ENCODE measurements at places on chromosomes 7 and 10. TPM values are rescaled to one million over a fixed set of nuclear protein-coding genes. Genes with fewer than 3 reads are reported as not detected.

GIMAP8 gene
- total RNA-seq: 37.3 TPM

PPP1R17 gene
- total RNA-seq: not detected

PNLIPRP2 gene
- total RNA-seq: not detected

CHST15 gene
- total RNA-seq: 24.3 TPM

NRP1 gene
- total RNA-seq: 77.5 TPM

CLCN1 gene
- total RNA-seq: 0.10 TPM

CPVL gene
- total RNA-seq: 19.9 TPM

CNTNAP2 gene
- 0.20 TPM for total RNA-seq

VGF gene
- total RNA-seq: not detected

WIPF3 gene
- not detected for total RNA-seq

PLEKHS1 gene
- total RNA-seq: 36.7 TPM

ERVW-1 gene
- total RNA-seq: not detected

ZKSCAN5 gene
- total RNA-seq: 8.4 TPM

PCLO gene
- 3.0 TPM for total RNA-seq

DNA sequence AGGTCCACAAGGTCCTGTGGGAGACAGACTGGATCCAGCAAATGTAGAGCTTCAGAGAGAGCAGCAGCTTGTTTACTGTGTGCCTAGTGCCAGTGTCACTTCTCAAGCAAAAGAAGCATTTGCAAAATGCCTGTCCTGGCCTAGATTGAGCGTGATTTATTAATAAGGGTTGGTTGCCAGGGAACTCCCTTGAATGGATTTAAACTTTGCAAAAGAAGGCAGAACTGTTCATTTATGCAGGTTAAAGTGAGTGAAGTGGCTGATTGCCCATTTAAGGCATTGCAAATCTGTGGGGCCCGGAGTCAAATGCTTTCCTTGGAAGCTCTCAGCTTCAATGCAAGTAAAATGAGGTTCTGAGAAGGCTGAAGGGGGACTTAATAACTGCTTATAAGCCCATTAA, 71.3 kb downstream of the CDHR3 start:
- H3K36me3 ChIP-seq: no peaks in the 10 kb centered on the region
- peaks cover 4% of the 10 kb centered on the region for H3K4me1 ChIP-seq
- no peak overlapping the region for H3K27ac ChIP-seq
- no peaks in the 10 kb centered on the region for H3K27me3 ChIP-seq

- no peak for DNase-seq
- H3K4me3 ChIP-seq: no peak overlapping the region
- no peaks in the 10 kb centered on the region for H3K36me3 ChIP-seq
- H3K27me3 ChIP-seq: no peaks in the 10 kb centered on the region
- H3K27ac ChIP-seq: no peak overlapping the region
These were observed 162.3 kb downstream of the ZMYND11 start for GRCh38 chr10:297567-297966.

DNA sequence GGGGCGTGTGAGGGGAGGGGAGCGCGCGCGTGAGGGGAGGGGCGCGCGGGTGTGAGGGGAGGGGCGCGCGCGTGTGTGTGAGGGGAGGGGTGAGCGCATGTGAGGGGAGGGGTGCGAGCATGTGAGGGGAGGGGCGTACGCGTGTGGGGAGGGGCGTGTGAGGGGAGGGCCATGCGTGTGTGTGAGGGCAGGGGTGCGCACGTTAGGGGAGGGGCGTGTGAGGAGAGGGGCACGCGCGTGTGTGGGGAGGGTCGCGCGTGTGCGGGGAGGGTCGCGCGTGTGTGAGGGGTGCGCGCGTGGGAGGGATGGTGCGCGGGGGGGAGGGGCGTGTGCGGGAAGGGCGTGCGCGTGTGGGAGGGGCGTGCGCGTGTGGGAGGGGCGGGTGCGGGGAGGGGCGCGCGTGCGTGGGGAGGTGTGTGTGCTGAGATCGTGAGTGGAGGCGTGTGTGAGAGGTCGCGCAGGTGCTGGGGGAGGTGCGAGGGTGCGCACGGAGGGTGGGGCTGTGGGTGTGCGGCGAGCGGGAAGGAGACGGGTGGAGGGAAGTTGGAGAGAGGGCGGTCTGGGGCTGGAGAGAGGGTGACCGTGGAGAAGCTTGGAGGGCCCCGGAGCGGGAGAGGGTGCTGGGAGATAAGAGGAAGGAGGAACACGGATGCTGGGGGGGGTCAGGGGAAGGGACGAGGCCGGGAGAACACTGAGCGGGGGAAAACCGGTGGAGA, 19.7 kb downstream of the MXI1 start:
- H3K27me3 ChIP-seq: no peaks in the 10 kb centered on the region
- DNase-seq: peak; percentile 74
- H3K36me3 ChIP-seq: no peaks in the 10 kb centered on the region
- H3K27ac ChIP-seq: peak overlapping the region; percentile 88
- peaks cover 18% of the 10 kb centered on the region for H3K4me1 ChIP-seq
- peak overlapping the region; percentile 99 for H3K4me3 ChIP-seq

GRCh38 chr10:46545861-46546590, 10.4 kb downstream of the GPRIN2 start:
- no peaks in the 10 kb centered on the region for H3K27me3 ChIP-seq
- H3K27ac ChIP-seq: no peak overlapping the region
- no peak overlapping the region for H3K4me3 ChIP-seq
- peaks cover 5% of the 10 kb centered on the region for H3K4me1 ChIP-seq

GRCh38 chr10:100482181-100482833, 19.5 kb downstream of the WNT8B start:
- H3K27ac ChIP-seq: no peak overlapping the region
- H3K4me3 ChIP-seq: peak overlapping the region; percentile 46
- DNase-seq: peak; percentile 95

DNA sequence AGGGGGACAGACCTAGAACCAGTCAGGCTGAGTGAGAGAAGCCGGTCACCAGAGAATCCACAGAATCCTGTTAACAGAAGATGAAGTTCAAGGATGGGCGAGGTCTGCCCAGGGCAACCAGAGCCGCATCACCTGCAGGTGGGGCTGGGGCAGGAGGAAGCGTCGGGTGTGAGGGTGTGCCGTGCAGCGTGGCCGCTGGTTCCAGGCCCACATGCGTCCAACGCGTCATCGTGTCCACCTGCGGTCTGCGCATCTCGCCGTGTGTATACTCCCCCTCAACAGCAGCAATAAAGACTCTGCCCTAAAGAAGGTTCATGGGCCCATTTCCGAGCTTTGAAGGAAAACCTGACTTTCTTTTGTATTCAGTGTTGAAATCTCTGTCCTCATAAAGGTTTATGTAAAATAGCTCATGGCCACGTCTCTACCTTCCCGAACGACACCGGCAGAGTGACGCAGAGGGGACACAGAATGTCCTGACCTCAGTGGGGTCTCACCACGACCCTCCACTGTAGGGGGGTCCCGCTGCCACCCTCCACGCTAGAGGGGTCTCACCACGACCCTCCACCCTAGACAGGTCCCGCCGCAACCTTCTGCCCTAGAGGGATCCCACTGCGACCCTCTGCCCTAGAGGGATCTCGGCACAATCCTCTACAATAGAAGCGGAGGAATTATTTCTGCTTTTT, 446.9 kb downstream of the PTPRN2 start:
- H3K4me1 ChIP-seq: no peaks in the 10 kb centered on the region
- H3K27ac ChIP-seq: no peak overlapping the region
- peak; percentile 74 for DNase-seq
- H3K36me3 ChIP-seq: no peaks in the 10 kb centered on the region
- H3K4me3 ChIP-seq: no peak overlapping the region

- H3K4me1 ChIP-seq: no peaks in the 10 kb centered on the region
- H3K27ac ChIP-seq: no peak overlapping the region
- H3K36me3 ChIP-seq: no peaks in the 10 kb centered on the region
- H3K27me3 ChIP-seq: no peaks in the 10 kb centered on the region
- H3K4me3 ChIP-seq: no peak overlapping the region
These were observed 52.7 kb downstream of the SRPK2 start for GRCh38 chr7:105336009-105336408.

DNA sequence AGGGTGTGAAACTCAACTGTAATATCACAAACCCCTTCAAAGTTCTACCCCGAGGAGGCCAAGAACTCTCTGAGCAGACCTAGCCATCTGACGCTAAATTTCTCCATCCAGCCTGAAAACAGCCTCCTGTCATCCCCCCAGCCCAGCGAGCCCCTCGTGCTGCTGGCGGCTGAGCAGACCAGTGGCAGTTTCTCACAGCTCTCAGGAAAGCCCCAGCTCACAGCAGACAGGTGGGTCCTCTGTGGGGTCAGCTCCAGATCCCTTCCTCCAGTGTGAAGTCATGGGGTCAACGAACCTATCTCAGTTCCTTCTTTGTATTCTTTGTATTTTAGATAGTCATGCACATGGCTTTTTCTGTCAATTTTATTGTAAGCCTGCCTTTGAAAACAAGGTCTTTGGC, 7.8 kb downstream of the GARIN1A start:
- H3K4me1 ChIP-seq: no peaks in the 10 kb centered on the region
- H3K27me3 ChIP-seq: no peaks in the 10 kb centered on the region
- no peak overlapping the region for H3K4me3 ChIP-seq
- DNase-seq: no peak
- no peaks in the 10 kb centered on the region for H3K36me3 ChIP-seq

DNA sequence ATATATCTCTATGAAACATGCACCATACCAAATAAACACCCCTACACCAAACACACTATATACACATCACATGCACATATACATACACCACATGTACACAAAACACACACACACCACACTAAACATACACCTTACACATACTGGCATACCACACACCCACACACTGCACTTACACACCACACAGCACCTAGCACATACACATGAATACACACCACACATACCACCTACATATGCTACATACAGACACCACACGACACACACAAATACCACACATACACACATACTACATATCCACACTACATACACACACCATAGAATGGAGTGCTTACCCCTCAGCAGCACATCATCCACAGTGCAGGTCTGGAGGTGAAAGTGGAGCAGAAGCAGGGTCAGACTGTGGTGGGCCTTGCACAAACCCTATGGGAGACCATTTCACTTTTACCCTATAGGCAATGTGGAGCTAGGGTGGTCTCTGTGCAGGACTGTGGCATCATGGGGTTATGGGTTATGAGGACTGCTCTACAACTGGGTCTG, 64.6 kb downstream of the WDFY4 start:
- no peak overlapping the region for H3K27ac ChIP-seq
- H3K27me3 ChIP-seq: no peaks in the 10 kb centered on the region
- H3K36me3 ChIP-seq: no peaks in the 10 kb centered on the region
- no peaks in the 10 kb centered on the region for H3K4me1 ChIP-seq

- H3K27ac ChIP-seq: no peak overlapping the region
- no peak overlapping the region for H3K4me3 ChIP-seq
- DNase-seq: no peak
- no peaks in the 10 kb centered on the region for H3K36me3 ChIP-seq
- no peaks in the 10 kb centered on the region for H3K4me1 ChIP-seq
These were observed 696.3 kb upstream of the C7orf33 start for GRCh38 chr7:147894271-147894670.

- H3K27ac ChIP-seq: peak overlapping the region; percentile 77
- peaks cover 57% of the 10 kb centered on the region for H3K36me3 ChIP-seq
- no peak overlapping the region for H3K4me3 ChIP-seq
- no peaks in the 10 kb centered on the region for H3K27me3 ChIP-seq
- no peak for DNase-seq
These were observed 3.4 kb downstream of the CALHM2 start for GRCh38 chr10:103448746-103449145.

- H3K27ac ChIP-seq: no peak overlapping the region
- DNase-seq: no peak
- no peaks in the 10 kb centered on the region for H3K36me3 ChIP-seq
- H3K4me3 ChIP-seq: no peak overlapping the region
These were observed 535.6 kb upstream of the GHITM start for GRCh38 chr10:83603708-83604107.

GRCh38 chr7:38294926-38295325, 21.5 kb upstream of the TARP start:
- no peaks in the 10 kb centered on the region for H3K36me3 ChIP-seq
- no peak overlapping the region for H3K27ac ChIP-seq
- no peaks in the 10 kb centered on the region for H3K27me3 ChIP-seq
- no peaks in the 10 kb centered on the region for H3K4me1 ChIP-seq

- no peaks in the 10 kb centered on the region for H3K36me3 ChIP-seq
- H3K27ac ChIP-seq: no peak overlapping the region
- no peaks in the 10 kb centered on the region for H3K27me3 ChIP-seq
These were observed 109.2 kb downstream of the STRA8 start for GRCh38 chr7:135342887-135343286.

- H3K36me3 ChIP-seq: no peaks in the 10 kb centered on the region
- no peak for DNase-seq
- H3K27me3 ChIP-seq: no peaks in the 10 kb centered on the region
- H3K4me1 ChIP-seq: no peaks in the 10 kb centered on the region
- H3K27ac ChIP-seq: peak overlapping the region; percentile 35
These were observed 73.3 kb downstream of the DNAH11 start for GRCh38 chr7:21616091-21616490.

- H3K27ac ChIP-seq: no peak overlapping the region
- no peaks in the 10 kb centered on the region for H3K4me1 ChIP-seq
- H3K4me3 ChIP-seq: no peak overlapping the region
These were observed 102.3 kb upstream of the PLXDC2 start for GRCh38 chr10:19713800-19714525.

- H3K27ac ChIP-seq: no peak overlapping the region
- no peaks in the 10 kb centered on the region for H3K36me3 ChIP-seq
- peak; percentile 82 for DNase-seq
- H3K27me3 ChIP-seq: no peaks in the 10 kb centered on the region
These were observed 40.9 kb upstream of the MET start for GRCh38 chr7:116630932-116631671.

GRCh38 chr10:52877451-52877850, 104.9 kb upstream of the MBL2 start:
- no peaks in the 10 kb centered on the region for H3K4me1 ChIP-seq
- DNase-seq: no peak
- H3K36me3 ChIP-seq: no peaks in the 10 kb centered on the region
- H3K27me3 ChIP-seq: no peaks in the 10 kb centered on the region
- no peak overlapping the region for H3K4me3 ChIP-seq

DNA sequence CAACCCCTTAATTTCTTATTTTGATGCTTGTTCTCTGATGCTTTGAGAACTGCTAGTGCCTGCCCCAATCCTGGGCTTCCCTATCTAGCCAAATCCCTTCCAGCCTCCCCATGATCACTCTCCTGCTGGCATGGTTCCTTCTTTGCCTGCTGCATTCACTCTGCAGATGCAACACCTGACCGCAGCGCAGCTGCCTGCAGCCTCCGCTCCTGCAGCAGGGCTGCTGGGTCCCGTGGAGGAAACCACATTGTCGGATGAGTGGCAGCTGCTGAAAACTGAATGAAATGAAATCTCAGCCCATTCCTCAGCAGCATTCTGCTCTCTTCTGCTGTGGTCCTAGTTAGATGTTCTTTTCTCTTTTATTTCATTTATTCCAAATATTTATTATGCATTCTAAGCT, 320.3 kb downstream of the CCDC3 start:
- peak; percentile 61 for DNase-seq
- H3K4me1 ChIP-seq: no peaks in the 10 kb centered on the region
- no peak overlapping the region for H3K4me3 ChIP-seq
- H3K27ac ChIP-seq: no peak overlapping the region
- no peaks in the 10 kb centered on the region for H3K27me3 ChIP-seq
- H3K36me3 ChIP-seq: no peaks in the 10 kb centered on the region

Data from upper lobe of left lung (tissue), 6 donors.